Fibroblast of skin of left quadriceps (primary cell): ENCODE measurements at places on chromosomes 13 and 19.

- DNase-seq, result no peak
These were observed 58.5 kb upstream of the GPR12 start for GRCh38 chr13:26819046-26819445.

DNA sequence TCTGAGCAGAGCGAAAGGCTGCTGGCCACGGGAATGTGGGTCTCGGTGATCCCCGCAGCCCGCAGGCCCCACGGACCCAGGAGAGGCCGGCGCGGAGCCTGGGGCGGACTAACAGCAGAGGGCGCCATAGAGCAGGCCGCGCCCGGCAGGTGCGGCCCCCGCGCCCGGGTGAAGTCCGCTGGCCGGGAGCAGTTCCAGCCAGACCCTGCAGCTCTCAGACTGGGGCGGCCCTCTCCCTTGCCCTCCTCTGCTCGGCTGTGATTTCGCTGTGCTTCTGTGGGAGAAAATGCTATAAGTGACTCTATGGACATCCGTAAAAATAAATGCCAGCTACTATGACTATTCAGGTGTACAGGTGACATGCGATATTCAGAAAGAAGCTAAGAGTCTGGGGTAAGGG, 37.7 kb downstream of the GSX1 start:
- DNase-seq, result no peak

- no peak for DNase-seq
These were observed 28.0 kb downstream of the CYP4F2 start for GRCh38 chr19:15869873-15870272.

DNA sequence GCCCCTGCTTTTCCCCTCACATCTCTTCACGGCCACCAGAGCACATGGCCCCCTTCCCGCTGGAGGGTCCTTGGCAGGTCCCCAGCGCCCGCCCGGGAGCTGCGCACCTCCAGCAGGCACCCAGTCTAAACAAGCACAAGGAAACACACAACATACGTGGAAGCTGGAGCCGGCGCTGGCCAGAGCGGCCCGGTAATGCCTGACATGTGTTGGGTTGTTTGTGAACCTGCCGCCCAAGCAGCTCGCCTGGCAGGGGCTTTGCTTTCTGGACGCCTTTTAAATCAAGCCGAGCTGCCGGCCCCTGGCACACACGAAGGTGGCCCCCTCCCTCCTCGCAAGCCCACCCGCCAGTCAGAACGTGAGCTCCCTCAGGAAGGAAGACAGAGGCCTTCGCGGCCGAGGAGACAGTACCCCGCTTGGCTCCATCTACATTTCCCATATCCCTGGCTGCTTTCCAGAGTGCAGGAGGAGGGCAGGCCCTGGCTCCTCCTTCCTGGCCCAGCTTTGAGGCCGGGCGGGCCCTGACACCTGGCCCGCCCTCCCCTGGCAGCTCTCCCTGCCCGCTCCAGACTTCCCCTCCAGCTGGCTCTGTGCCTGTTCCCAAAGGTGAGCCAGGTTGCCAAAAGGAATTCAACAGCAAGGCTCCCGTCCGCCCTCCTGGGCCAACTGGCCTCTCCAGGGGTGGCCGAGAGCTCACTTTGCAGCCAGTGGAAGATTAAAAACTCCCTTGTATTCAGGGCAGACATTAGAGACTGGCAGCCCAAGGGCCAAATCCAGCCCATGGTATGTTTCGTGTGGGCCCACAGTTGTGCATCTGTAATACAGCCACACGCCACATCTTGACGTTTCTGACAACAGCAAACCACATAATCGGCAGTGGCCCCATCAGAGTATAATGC, 28.7 kb downstream of the COMP start:
- no peak for DNase-seq

- no peak for DNase-seq
These were observed 180.1 kb downstream of the POSTN start for GRCh38 chr13:37418490-37418889.

DNA sequence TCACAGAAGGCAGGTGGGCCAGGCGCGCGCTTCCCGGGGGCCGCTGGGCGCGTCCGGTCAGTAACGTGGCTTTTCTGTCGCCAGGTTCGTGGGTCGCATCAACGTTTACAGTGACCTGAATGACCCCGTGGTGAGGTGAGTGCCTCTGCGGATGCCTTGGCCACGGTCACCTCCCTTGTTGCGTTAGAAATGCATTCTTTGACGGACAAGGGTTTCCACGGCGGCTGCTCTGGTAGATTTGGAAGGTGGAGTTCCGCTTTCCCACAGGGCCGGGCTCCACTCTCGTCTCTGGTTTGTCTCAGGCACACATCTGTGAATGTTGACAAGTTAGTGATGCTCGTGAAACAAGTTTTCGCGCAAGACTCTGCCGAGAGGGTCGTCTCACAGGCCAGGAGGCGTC, 130.0 kb downstream of the ATP11A start:
- DNase-seq, result no peak

- DNase-seq, result no peak
These were observed 156.2 kb downstream of the STK24 start for GRCh38 chr13:98420554-98421175.

DNA sequence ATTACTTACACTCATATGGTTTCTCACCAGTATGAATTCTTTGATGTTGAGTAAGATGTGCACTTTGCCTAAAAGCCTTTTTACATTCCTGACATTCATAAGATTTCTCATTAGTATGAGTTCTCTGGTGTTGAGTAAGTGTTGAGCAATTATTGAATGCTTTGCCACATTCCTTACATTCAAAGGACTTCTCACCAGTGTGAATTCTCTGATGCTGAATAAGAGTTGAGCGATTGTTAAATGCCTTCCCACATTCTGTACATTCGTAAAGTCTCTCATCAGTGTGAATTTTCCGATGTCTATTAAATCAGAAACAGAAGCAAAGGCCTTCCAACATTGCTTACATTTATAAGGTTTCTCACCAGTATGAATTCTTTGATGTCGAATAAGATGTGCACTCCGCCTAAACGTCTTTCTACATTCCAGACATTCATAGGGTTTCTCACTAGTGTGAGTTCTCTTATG, 14.2 kb upstream of the ZFP30 start:
- DNase-seq, result no peak

GRCh38 chr19:20273951-20274570, 107.0 kb downstream of the ZNF486 start:
- DNase-seq, result no peak

DNA sequence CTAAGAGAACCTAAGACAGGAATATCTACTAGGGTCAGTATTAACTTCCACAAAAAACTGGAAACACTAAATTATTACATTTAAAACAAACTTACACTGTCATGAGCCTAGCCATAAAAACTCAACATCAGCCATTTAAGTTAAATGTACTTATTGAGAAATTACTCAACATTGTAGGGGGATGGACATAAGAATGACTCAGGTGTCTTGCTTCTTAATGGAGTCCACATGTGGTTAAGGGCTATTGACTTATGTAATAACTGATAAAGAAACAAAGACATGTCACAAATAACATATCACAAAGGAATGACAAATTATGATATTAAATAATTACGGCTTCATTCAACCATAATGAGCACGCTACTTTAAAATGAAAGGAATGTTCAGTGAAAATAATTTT, 36.2 kb downstream of the CLDN10 start:
- peak; percentile 8 for DNase-seq

DNA sequence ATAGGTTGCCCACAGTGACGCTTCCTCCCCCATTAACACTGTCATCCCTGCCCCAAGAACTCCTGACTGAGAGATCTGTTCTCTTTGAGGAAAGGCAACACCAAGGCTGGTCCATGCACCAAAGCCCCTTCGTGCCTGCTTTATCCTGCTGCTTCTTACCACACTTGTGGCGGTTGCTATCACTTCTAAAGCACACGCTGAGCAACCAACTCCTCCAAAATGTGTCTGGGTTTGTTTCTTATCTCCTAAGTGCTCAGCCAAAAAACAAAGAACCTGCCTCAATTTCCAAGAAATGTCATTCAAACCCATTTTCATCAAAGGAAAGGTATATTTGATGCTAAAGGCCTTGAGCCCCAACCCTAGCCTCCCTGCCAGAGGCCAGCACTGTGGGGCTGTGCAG, 14.6 kb downstream of the ATP7B start:
- DNase-seq, result no peak

GRCh38 chr19:8501516-8501915, 924 bp downstream of the PRAM1 start:
- no peak for DNase-seq

DNA sequence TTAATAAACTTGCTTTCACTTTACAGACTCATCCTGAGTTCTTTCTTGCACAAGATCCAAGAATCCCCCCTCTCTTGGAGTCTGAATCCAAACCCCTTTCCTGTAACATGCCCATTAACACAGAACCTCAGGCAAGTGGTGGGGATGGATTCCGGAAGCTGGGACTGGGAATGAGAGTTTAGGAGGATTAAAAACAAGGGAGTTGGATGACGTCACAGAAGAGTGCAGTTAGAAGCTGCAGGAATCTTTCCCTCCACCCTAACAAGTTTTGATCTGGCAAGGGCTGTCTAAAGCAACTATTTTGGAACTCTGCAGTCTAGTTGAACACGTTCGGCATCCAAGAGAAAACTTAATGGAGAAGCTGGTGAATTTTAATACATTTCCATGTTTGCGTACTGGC, 48.2 kb upstream of the PEPD start:
- no peak for DNase-seq

DNA sequence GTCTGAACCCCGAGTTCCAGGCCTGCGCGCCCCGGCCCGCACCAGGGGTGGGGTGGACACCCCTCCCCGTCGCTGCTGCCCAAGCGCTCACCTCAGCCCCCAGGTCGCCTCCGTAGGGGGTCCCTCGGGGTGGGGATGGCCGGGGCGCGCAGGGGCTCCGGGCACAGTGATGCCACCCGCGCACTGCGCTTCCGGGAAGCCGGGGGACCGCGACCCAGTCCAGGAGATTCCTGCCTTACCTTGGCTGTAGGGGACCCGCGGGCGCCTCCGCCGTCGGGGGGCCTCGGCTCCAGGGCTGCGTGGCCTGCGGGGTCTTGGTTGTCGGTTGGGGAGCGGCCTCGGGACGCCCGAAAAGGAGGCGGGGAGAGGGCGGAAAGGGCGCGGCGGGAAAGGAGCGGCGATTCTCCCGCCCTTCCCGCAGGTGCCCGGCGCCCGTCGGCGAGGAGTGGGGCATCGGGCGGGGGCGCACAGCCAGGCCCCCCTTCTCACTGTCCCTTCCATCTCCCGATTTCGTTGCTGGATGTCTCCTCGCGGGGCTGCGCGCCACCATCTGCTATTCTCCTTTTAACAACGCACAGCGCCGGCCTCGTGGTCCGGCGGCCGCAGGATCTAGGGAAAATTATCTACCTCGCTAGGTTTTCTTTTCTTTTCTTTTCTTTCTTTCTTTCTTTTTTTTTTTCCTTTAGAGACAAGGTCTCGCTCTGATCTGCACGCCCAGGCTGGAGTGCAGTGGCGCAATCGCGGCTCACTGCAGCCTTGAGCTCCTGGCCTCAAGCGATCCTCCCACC, at the start of gene KEAP1:
TSS of gene KEAP1 (minus strand) at position 355 of the 788 bp plus-strand sequence. CDS start 3,323 bp downstream, outside the sequence.
- DNase-seq, result no peak

DNA sequence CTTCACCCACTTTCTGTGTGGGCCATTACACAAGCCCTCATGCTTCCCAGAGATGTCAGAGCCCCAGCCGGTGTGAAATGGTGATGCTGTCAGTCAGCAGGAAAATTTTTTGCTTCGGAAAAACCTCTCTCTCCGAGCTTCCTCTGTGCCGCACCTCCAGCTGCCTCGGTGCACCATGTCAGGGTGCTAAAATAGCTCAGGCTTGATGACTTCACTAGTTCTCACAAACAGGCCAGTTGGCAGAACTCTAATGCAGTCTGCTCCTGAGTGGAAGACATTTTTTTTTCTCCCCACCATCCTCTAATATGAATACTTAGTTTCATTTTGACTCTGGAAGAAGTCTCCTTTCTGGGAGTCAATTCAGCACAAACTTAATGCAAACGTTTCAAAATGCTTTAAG, 71.3 kb downstream of the KLF12 start:
- no peak for DNase-seq

GRCh38 chr19:33813391-33814101, 16.9 kb downstream of the KCTD15 start:
- no peak for DNase-seq

GRCh38 chr19:3080286-3080685, 13.9 kb upstream of the GNA11 start:
- no peak for DNase-seq

DNA sequence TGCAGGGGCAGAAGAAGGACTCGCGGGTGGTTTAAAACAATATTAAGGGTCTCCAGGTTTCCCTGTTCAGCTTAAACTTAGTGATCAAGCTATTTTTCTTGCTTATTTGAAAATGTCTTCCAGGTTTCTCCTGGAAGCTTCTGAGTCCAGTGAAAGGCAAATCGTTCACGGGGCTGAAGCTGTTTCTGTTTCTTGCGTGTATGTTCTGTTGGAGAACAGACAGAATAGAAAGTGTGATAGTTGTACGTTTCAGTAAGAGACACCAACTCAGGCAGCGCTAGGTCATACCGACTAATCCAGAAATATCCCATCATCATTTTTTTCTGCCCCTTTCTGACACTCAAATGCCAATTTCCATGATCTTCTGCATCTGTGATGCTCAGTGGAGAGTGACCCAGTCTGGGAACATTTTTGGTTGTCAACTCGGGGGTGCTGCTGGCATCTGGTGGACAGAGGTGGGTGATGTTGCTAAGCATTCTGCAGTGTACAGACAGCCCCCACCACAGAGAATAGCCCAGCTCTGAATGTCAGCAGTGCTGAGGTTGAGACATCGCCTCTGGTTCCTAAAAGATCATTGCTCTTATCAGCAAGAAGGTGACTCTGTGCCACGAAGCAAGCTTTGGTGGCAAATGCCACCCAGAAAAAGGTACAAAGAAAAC, 4.3 kb downstream of the KLF2 start:
- DNase-seq, result no peak

- no peak for DNase-seq
These were observed 194.7 kb downstream of the ZNF536 start for GRCh38 chr19:30566681-30567420.

DNA sequence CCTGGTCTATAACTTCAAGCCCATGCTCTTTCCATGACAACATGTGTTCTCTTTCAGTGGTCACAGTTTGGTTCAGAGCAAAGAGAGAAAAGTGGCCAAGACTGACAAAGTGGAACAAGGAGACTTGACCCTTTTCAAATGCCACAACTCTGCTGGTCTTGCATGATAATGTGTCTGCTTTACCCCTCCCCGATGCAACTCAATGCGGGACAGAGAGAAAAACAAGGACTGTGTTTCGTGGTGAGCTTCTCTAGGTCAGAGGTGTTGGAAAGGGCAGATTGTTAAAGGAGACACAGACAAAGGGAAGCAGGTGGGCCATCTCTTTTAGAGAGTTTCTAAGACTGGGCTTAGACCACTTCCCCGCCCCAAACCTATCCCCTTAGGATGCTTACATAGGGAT, 61.6 kb upstream of the SERTM1 start:
- DNase-seq, result no peak

DNA sequence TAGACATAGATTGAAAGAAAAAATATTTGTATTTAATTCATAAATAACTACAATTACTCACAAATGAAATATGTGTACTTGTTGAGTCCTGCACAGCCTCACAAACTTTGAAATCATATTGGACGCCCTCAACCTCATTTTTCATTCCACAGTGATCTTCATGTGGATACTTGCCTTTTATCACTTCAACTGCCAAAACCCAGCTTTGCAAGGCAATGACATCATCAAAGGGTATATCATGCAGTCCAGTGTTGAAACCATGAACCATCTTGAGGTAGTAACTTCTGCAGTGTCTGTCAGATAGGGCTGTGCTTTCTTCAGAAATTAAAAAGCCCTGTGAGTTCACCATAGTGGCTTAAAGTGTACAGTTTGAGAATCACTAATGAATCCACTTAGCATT, 82.2 kb downstream of the HS6ST3 start:
- DNase-seq, result no peak

GRCh38 chr13:21594715-21595545, 9.0 kb downstream of the MICU2 start:
- no peak for DNase-seq

- DNase-seq, result no peak
These were observed 61.8 kb downstream of the WDFY2 start for GRCh38 chr13:51645761-51646670.
